ENCODE measurements at places on chromosomes 11 and 22. TPM values are rescaled to one million over a fixed set of nuclear protein-coding genes. Genes with fewer than 3 reads are reported as not detected.

GRCh38 chr11:120717623-120718022 is 206.1 kb downstream of the GRIK4 start:
- DNase-seq: peak; percentile 44

DNA sequence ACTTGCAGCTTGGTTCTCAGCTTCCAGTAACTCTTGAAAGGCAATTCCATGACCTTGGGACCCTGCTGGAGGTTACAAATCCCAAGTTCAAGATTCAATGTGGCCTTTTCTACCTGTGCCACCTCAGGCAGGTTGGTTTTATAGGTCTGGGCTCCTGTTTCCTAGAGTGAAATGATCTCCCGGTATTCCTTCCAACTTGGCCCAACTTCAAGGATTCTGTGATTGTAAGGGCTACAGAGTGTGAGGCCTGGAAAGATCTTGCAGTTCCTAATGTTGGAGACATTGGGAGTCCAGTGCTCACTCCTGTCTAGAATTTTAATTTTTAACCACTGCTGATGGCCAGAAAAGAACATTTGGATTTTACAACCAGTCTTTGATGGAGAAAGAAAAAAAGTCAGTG is 91.6 kb downstream of the LDLRAD3 start:
- no peak for DNase-seq

GRCh38 chr11:90113541-90113940 is 20.9 kb upstream of the NAALAD2 start:
- DNase-seq: no peak

DNA sequence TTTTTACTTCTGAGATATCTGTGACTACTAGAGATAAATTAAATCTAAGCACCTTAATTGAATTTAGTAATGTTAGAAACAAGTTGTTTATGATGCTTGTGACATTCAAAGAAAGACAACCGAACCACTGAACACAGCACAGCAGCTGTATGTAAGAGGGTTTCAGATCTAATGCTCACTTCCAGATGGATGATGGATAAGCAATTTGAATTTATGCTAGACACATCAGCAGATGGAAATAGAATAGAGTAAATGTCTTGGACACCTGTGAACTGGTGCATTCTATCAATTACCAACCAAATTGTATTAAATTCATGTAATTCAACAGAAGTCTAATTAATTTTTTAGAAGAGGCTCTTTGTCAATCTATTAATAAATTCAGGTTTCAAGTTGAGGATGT is 306.3 kb downstream of the CNTN5 start:
- DNase-seq: no peak

GRCh38 chr11:26027887-26028286 is 304.0 kb upstream of the ANO3 start:
- DNase-seq: no peak

DNA sequence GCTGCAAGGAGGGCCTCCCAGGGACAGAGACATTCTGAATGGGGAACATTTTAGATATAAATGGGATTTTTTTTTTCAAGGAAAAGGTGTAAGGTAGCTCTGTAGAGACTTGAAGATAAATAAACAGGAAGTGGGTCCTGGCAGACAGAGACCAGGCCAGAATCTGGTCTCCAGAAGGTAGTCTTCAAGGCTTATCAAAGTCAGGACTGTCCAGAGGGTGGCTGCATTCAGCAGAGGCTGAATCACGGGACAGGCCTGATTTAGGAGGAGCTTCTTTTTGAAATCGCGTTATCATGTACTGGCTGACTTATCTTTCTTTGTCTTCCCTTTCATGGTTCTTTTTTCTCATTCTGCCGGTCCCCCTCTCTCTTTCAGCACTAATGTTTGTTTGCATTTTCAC is 542.9 kb downstream of the NTM start:
- no peak for DNase-seq

DNA sequence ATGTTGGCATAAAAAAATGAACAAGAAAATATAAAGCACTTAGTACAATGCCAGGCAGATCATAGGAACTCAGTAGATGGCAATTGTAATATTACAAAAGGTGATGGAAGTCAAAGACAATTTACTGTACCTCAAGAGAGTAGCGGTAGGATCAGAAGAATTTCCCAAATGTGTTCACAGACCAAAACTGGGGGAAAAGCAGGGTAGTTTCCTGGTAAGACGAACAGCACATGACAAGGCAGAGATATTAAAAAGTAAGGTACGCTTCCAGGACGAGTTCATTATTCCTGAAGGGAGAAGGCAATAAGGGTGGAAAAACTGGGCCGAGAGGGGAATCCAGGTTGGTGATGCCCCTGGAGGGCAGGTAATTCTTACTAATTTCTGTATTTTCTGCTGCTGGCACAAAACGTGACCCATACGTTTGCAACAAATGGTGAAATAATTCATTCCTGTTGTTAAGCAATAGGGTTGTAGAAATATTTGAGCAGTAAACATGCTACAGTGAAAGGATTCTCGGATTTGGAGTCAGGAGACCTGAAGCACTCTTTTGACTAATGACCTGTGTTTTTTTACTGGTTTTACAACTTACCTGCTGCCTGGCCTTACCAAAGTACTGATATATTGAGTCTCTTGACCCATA is 786 bp upstream of the ANKRD42 start:
- DNase-seq: no peak

DNA sequence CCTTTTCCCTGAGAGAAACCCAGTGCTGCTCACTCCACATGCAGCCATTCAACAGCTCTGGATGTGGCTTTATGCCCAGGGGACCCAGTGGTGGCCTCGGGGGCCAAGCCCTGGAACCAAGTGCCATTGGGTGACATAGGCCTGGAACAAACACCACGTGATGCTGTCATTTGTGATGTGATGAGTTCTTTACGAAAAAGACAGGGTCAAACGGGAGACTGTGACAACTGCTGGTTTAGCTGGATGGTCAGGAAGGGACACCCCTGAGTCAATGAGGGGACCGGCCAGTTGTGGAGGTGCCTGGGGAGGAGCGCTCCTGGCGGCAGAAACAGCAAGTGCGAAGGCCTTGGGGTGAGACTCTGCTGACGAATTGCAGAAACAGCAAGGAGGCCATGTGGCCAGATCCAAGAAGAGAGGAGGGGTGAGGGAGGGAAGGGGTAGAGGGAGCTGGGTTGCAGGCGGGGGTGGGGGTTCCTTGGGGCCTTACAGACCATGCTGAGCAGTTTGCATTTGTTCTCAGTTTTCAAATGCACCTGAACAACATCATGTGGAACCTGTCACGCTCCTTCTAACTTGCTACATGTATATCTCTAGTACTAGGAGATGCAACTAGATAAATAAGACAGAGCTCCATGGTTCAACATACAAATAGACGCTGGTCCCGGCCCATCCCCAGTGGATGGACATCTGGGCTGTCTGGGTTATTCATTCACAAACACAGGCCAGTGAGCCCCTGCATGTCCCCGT is 56.1 kb downstream of the IGLL5 start:
- DNase-seq: peak; percentile 94

GRCh38 chr11:83723999-83724398 is 437.8 kb upstream of the CCDC90B start:
- DNase-seq: no peak

GRCh38 chr11:6932145-6932544 is 5.9 kb downstream of the ZNF215 start:
- no peak for DNase-seq

GRCh38 chr22:17637490-17638181 is 921 bp upstream of the BCL2L13 start:
- no peak for DNase-seq

DNA sequence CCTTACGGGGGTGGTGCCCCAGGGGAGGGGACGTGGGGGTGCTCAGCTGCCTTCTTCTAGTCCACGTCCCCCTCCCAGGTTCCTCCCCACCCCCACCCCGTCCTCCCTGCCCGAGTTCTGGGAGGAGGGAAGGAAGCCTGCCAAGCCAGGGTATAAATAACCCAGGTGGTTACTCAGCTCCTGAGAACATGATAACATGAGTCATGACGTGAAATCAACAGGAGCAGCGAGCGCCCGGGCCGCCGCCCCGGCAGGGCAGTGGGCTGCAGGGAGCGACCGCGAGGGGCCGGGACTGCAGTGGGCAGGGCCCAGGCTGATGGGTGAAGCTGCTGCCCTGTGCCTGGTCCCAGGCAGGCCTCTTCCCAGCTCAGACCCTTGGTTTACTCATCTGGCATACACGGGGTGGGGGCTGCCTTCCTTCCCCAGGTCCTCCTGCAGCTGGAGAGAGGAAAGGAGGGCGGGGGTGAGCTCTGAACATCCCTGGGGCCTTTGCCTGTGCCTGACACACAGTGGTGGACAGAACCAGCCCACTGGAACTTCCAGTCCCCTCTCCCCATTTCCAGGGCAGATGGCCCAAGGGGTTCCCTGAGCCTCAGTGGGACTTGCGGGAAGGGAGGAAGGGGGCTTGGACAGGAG is 8.8 kb upstream of the PDGFB start:
- DNase-seq: no peak

GRCh38 chr11:72642884-72643522 is 31.2 kb downstream of the PDE2A start:
- DNase-seq: no peak

DNA sequence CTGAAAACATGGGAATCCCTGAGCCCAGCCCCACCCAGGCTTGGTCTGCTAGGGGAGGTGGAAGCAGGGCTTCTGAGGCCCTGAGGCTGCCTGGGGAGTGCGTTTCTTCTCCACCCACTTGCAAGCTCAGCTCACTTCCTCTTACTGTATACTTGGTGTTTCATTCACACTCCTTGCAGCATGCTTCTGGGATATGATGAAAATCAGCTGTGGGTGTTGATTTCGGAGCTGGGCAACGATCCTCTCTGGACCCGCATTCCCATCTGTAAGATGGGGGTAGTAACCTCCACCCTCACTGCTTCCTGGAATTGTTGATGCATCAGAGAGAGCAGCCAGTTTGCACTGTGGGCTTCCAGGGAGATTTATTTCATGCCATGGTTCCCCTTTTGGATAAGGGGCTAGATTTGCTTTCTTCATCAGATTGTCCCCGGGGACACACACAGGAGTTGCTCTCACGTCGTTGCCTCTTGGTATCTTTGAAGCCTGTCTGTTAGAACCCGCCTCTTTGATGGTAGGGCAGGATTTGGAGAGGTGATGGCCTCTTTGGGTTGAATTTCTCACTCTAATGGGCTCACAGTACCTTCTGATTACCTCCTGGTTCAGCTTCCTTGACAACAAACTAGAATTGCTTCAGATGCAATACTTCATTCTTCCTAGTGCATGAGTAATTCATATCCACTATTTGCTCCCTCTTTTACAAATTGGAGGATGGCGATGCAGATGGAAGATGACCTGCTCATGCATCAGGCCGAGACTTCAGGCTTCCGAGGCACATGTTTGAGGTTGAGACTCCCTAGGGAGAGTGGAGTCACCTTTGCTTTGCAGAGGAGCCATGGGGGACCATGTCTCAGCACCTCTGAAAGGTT is 40.4 kb downstream of the BCR start:
- DNase-seq: no peak

- DNase-seq: no peak
Observed at GRCh38 chr11:61066645-61067044, 35.6 kb upstream of the CD5 start.

Gene GUCY1A2
- total RNA-seq: 7.4 TPM

Gene MYBPC3
- total RNA-seq: not detected

Gene TUBGCP6
- 45.4 TPM for total RNA-seq

Gene ALX4
- not detected for total RNA-seq

Gene CRYBA4
- not detected for total RNA-seq

Gene TMPRSS6
- not detected for total RNA-seq

Gene WBP2NL
- total RNA-seq: 2.0 TPM

Gene C22orf42
- total RNA-seq: not detected

Gene FDXACB1
- not detected for total RNA-seq

Gene CARD18
- not detected for total RNA-seq
